ENCODE measurements at places on chromosomes 6 and 20.

DNA sequence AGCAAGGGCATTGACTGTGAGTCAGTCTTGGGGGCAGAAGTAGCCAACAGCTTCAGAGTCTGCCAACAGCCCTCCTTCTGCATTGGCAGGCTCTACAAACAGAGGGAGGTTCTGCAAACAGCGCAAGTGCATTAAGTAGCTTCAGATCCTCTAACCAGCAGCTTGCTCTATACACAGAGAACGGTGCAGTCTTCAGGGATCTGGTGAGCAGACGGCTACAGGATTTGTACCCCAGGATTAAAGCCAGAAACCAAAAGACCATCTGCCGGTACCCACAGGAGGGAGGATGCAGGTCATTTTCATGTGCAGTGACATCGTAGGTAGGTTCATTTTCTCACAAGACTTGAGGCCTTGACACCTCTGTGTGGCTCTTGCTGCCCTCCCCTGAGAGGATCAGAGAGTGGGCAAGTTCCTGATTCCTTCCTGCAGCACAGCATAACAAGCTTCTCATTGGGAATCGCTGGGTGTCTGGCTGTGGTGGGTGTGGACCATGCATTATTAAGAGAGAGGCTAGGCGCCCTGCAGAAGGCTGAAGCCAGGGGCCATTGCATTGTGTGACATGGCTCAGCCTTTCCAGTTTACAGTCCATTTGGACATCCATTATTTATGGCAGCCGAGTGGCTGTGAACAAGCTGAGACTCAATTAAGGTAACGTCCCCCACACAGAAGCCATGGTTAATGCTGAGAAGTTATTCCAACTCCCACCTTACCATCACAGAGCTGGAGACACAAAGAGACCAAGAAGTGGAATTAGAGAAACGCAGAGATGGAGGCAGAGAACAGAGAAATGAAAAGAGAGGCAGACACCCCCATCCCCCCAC, 250.0 kb downstream of the LRFN2 start:
- no peaks in the 10 kb centered on the region for H3K36me3 ChIP-seq
- no peak overlapping the region for H3K4me3 ChIP-seq
- no peaks in the 10 kb centered on the region for H3K27me3 ChIP-seq

- no peak overlapping the region for H3K27ac ChIP-seq
- H3K4me3 ChIP-seq = no peak overlapping the region
- DNase-seq = no peak
- H3K4me1 ChIP-seq = no peaks in the 10 kb centered on the region
- H3K27me3 ChIP-seq = no peaks in the 10 kb centered on the region
- no peaks in the 10 kb centered on the region for H3K36me3 ChIP-seq
Measured at GRCh38 chr6:55536391-55536956, 42.5 kb downstream of the HMGCLL1 start.

GRCh38 chr20:46735436-46735835, 26.0 kb downstream of the SLC2A10 start:
- no peak for DNase-seq
- H3K4me1 ChIP-seq = no peaks in the 10 kb centered on the region
- no peak overlapping the region for H3K4me3 ChIP-seq
- no peaks in the 10 kb centered on the region for H3K27me3 ChIP-seq
- no peaks in the 10 kb centered on the region for H3K36me3 ChIP-seq
- no peak overlapping the region for H3K27ac ChIP-seq

GRCh38 chr6:112470376-112470775, 123.2 kb downstream of the RFPL4B start:
- no peaks in the 10 kb centered on the region for H3K36me3 ChIP-seq
- no peaks in the 10 kb centered on the region for H3K4me1 ChIP-seq
- no peak overlapping the region for H3K27ac ChIP-seq
- no peak for DNase-seq

GRCh38 chr20:35602851-35603495, 12.7 kb upstream of the SPAG4 start:
- no peak overlapping the region for H3K4me3 ChIP-seq
- H3K27me3 ChIP-seq = peaks cover 46% of the 10 kb centered on the region
- H3K4me1 ChIP-seq = peaks cover 8% of the 10 kb centered on the region
- H3K36me3 ChIP-seq = no peaks in the 10 kb centered on the region
- H3K27ac ChIP-seq = no peak overlapping the region

DNA sequence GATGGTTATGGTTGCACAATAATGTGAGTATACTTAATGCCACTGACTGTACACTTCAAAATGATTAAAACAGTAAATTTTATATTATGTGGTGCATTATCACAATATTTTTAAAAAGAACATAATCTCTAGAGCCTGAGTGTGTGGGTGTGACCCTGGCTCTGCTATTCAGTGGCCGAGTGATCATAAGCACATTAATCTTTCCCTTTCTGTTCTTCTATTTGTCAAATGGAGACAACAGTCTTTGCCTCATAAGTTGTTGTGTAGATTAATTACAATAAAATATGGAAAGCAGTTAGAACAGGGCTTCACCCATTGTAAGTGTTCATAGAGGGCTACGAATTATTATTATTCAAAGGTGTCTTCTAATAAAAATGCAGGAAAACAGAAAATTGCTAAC, 548.6 kb downstream of the HTR1B start:
- DNase-seq = no peak
- no peaks in the 10 kb centered on the region for H3K36me3 ChIP-seq
- no peak overlapping the region for H3K4me3 ChIP-seq
- H3K27ac ChIP-seq = no peak overlapping the region
- no peaks in the 10 kb centered on the region for H3K27me3 ChIP-seq
- H3K4me1 ChIP-seq = no peaks in the 10 kb centered on the region

- peak overlapping the region; percentile 35 for H3K4me3 ChIP-seq
- DNase-seq = peak; percentile 49
- no peaks in the 10 kb centered on the region for H3K4me1 ChIP-seq
- no peaks in the 10 kb centered on the region for H3K27me3 ChIP-seq
Measured at GRCh38 chr20:31822421-31823330, 3.5 kb downstream of the MYLK2 start.

DNA sequence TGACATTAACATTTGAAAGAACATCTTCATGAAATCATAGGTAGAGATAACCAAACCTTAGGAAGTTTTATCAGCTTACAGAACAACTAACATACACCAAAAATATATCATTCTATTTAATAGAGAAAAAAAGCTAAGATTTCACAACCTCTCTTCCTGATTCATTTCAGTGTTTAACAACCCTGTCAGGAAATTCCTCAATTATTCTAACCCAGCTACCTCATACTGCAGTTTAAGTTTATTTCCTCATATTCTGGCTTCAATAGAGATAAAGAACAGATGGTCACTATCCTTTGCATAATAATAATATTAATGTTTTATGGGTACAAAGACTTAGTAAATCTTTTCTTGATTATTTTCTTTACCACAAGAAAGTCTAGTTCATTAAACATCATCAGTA, 112.9 kb upstream of the HSF2 start:
- no peak for DNase-seq
- H3K36me3 ChIP-seq = no peaks in the 10 kb centered on the region
- no peaks in the 10 kb centered on the region for H3K4me1 ChIP-seq

- no peaks in the 10 kb centered on the region for H3K4me1 ChIP-seq
- H3K27me3 ChIP-seq = no peaks in the 10 kb centered on the region
- no peak overlapping the region for H3K27ac ChIP-seq
- no peaks in the 10 kb centered on the region for H3K36me3 ChIP-seq
Measured at GRCh38 chr6:16921399-16922110, 160.3 kb upstream of the ATXN1 start.

- H3K27ac ChIP-seq = no peak overlapping the region
- H3K4me3 ChIP-seq = no peak overlapping the region
- no peaks in the 10 kb centered on the region for H3K27me3 ChIP-seq
Measured at GRCh38 chr20:36314734-36315544, 8.8 kb downstream of the DLGAP4 start.

DNA sequence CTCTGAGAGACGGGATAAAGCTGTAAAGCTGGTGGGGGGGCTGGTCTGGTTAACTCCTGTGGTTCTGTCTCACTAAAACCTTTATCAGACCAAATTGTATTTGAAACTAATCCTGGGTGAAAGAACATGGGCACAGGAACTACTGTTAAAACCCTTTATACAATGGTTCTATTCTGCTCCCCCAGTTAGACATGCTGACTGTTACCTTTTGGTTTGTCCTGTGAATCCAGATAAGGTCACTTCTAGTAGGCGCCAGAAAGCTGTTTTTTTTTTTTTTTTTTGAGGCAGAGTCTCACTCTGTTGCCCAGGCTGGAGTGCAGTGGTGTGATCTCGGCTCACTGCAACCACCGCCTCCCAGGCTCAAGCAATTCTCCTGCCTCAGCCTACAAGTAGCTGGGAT, 29.7 kb downstream of the GSTA4 start:
- DNase-seq = no peak
- no peaks in the 10 kb centered on the region for H3K36me3 ChIP-seq
- no peaks in the 10 kb centered on the region for H3K27me3 ChIP-seq
- H3K4me1 ChIP-seq = no peaks in the 10 kb centered on the region

DNA sequence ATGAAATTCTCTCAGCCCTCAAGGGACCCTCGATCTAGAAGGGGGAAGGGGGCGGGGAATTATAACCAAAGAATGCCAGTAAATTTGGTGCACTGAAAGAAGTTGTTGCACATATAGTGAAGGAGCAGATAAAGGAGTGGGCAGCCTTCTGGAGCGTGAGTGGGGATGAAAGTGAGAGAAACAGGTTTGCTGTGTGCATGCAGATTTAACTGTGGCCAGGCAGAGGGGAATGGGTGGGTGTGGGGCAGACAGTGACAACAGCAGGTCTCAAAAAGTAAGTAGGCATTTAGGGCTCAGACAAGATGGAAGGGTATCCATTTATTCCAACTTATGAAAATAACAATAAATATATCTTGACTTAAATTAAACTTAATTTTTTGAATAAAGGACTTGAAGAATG, 149.1 kb downstream of the KCNQ5 start:
- DNase-seq = no peak
- H3K27me3 ChIP-seq = no peaks in the 10 kb centered on the region
- H3K36me3 ChIP-seq = no peaks in the 10 kb centered on the region

DNA sequence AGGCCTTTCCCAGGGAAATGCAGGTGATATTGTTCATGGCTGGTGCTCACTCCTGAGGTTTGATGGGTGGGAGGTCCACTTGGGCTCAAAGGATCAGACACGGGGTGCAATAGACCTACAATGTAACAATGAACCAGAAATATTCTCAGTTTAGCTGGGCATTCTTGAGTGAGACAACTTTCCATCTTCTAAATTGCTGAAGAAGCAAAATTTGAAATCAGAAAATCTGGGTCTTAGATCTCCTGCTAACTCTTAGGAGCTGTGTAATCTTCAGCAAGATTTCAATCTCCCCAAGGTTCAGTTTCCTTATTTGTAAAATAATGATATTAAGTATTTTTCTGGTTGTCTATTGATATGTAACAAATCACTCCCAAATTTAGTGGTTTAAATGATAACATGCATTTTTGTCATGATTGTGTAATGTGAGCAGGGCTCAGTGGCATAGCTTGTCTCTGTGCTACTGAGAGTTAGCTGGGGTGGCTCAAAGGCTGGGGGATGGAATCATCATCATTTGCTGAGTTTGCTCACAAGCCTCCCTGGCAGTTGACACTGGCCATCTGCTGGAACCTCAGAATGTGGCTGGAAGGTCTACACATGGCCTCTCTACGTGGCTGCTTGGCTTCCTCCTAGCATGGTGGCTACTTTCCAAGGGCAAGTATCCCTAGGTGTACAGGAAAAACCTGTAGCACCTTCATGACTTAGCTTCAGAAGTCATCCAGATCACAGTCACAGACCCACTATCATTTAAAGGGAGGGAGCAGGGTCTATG, 98.8 kb downstream of the GRM1 start:
- no peak overlapping the region for H3K4me3 ChIP-seq
- H3K36me3 ChIP-seq = no peaks in the 10 kb centered on the region
- no peaks in the 10 kb centered on the region for H3K4me1 ChIP-seq
- no peaks in the 10 kb centered on the region for H3K27me3 ChIP-seq
- H3K27ac ChIP-seq = no peak overlapping the region
- DNase-seq = no peak

GRCh38 chr20:57243480-57244220, 22.8 kb downstream of the BMP7 start:
- DNase-seq = no peak
- no peak overlapping the region for H3K4me3 ChIP-seq
- H3K27ac ChIP-seq = no peak overlapping the region
- H3K36me3 ChIP-seq = no peaks in the 10 kb centered on the region

DNA sequence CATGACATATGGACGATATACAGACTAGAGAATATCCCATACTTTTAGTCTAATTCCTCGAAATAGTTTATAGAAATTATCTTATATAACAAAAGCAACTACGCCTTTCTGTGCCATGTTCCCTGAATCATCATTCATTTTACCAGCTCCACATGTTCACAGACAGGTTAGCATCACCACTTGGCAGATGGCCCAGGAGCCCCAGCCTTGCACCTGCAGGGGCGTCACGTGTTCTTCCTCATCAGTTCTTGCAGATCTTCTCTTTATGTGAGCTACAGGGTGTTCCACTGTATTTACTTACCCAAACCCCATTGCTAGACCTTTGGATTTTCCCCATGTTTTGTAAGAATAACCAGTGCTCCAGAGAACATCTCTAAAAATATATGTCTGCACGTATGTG, 12.6 kb upstream of the BNIP5 start:
- no peak overlapping the region for H3K27ac ChIP-seq
- no peak overlapping the region for H3K4me3 ChIP-seq
- H3K4me1 ChIP-seq = no peaks in the 10 kb centered on the region
- no peak for DNase-seq
- H3K36me3 ChIP-seq = no peaks in the 10 kb centered on the region
- H3K27me3 ChIP-seq = no peaks in the 10 kb centered on the region

GRCh38 chr6:162618448-162619002, 109.0 kb downstream of the PRKN start:
- no peak overlapping the region for H3K27ac ChIP-seq
- no peak overlapping the region for H3K4me3 ChIP-seq
- no peaks in the 10 kb centered on the region for H3K27me3 ChIP-seq

DNA sequence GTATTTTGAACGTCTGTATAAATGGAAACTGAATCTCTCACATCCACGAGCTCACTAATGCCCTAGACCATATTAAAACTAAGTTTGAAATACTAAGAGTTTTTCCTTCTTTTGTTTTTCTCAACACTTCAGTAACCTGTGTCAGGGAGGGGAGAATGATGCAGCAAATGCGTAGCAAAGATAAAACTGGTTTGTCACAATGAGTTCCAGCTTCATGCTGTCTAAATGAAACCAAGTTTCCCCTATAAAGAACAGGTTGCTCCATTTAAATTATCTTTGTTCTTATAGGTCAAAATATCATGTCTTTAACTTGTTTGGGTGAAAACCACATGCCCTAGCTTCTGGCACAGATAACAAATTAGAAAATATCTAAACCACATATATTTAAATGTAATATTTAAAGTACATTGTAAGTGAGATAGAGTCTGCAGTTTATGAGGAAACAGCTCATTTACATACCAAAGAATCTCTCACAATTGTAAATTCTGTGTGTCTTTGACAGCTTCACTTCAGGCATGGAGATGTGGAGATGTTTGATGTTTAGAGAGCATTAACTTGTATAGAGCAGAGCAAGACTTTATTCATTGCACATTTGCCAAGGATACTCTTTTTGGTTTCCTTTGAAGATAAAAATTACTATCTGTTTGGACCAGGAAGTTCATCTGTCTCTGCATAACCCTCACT, 7.3 kb downstream of the TRDN start:
- no peaks in the 10 kb centered on the region for H3K4me1 ChIP-seq
- DNase-seq = no peak
- H3K27ac ChIP-seq = no peak overlapping the region
- H3K27me3 ChIP-seq = no peaks in the 10 kb centered on the region
- H3K4me3 ChIP-seq = no peak overlapping the region

- H3K27me3 ChIP-seq = no peaks in the 10 kb centered on the region
- H3K36me3 ChIP-seq = peaks cover 3% of the 10 kb centered on the region
- H3K27ac ChIP-seq = no peak overlapping the region
- DNase-seq = no peak
- H3K4me1 ChIP-seq = peaks cover 15% of the 10 kb centered on the region
- no peak overlapping the region for H3K4me3 ChIP-seq
Measured at GRCh38 chr6:42786525-42786985, 4.7 kb downstream of the BICRAL start.

All from H1 (cell line).